Activated CD4-positive, alpha-beta T cell treated with anti-CD3 and anti-CD28 coated beads for 4 hours (primary cell): ENCODE measurements at places on chromosomes 12 and 14.

- DNase-seq = no peak
Measured at GRCh38 chr12:26052652-26053051, 72.2 kb downstream of the BHLHE41 start.

DNA sequence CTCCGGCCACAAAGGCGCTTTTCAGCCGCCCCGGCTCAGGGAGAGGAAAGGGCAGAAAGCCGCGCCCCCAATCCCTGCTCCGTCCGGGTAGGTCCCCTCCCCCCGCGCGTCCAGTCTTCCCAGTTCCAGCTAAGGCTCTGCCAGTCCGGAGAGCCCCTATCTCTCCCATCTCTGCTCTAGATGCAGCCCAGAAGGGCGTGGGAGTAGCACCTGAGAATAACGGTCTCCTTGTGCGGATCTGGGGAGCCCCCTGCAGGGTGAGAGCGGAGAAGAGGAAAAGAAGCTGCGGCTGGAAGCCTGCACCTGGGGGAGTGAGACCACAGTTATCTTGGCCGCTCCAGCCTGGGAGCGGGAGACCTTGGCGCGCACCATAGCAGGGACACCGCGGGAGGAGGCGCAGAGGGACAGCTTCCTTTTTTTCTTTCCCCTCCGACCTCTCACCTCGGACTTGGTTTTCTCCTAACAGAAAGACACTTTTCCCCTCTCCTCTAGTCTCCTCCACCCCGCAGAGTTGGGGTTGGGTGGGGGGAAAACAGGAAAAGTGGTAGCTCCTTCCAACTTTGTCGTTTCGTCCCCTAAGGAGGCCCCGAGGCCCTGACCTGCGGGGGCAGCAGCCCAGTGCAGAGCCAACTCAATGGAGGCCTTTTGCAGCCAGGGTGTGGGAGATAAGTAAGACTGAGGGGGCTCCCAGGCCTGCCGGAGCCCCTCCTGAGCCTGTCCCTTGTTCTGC is 2.4 kb downstream of the DHH start:
- peak; percentile 72 for DNase-seq

GRCh38 chr12:6967651-6968100 is 2.8 kb downstream of the PHB2 start:
- DNase-seq = no peak

DNA sequence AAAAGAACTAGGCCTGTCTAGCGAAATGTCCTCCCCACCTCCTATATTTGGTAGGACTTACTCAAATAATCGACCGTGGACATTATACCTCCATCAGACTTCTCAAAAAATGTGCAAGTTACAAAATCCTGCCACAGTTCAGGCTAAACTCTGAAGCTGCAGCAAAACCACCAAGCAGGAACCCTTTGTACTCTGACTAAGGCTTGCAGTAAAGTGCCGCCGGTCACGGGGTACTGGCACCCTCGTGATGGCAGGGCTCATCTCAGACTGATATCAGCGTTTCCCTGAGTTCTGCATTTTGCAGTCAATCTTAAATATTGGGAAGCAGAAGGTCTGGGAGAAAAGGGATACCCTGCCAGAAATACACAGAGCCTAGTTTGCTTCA is 17.1 kb downstream of the SLC11A2 start:
- DNase-seq = peak; percentile 50

DNA sequence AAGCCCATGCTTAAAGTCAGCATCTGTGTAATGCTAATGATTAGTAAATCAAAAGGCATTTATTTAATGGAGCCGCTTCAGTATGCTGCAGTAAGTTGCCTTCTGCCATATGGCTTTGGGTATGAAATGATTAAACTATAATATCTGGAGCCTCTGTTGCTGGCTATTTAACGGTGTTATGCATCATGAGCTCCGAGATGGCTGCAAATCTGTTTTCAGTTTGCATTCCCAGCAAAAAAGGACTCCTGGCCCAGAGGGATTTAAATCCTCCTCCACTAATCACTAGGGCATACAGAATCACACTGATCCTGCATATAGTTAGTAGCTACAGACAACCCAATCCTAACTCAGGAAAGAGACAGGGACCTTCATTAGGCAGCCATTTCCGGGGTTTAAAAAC is 171.5 kb upstream of the EEA1 start:
- no peak for DNase-seq

- no peak for DNase-seq
Measured at GRCh38 chr12:105287408-105287807, 43.1 kb upstream of the C12orf75 start.

DNA sequence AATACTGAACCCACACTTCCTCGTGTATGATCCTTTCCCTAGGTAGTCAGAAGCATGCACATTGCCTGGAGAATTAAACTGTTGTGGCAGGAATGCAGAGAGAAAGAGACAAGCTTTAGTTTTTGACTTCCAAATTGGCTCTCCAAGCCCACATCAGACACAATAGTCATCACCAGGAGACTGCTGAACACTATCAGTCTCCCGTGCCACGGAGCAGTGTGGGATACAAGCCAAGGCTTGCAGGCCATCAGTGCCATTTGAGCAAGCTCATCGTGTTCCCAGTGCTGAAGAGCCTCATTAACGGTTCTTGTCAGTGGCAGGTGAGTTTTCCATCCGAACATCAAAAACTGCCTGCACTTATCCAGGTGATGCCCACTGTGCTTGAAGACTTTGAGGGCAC is 410.8 kb downstream of the NAV3 start:
- no peak for DNase-seq

GRCh38 chr12:26555139-26555538 is 277.9 kb downstream of the ITPR2 start:
- no peak for DNase-seq

DNA sequence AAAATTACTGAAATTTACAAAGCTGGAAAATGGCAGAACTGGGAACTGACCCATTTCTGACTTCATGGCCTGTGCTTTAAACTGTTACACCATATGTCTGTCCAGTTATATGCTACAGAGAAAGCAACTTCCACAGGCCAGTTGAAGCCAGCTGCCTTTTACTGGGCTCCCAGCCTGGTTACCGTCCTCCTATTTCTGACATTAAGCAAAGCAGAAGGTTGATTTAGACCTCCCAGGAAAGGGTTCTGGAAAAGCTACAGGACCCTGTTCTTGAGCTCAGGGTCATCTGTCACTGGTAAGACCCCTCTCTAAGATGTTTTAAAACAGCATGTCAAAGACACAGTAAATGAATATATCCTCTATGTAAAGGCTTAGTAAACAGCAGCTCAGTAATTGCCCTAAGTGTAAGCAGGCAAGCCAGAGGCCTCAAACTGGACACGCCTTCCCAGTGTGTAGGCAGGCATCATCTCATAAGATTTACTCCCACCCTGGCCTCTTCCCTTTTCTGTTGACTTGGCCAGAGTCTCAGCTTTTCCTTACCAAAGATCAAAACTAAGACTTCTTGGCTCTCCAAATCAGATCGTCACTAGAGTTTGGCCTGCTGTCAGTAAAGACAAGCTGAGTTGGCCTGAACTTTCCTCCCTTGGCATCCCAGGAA is 55.4 kb upstream of the RNU6-8 start:
- DNase-seq = no peak

- no peak for DNase-seq
Measured at GRCh38 chr12:29707846-29708245, 75.9 kb downstream of the TMTC1 start.

GRCh38 chr12:135138-135537 is 68.6 kb downstream of the IQSEC3 start:
- no peak for DNase-seq

DNA sequence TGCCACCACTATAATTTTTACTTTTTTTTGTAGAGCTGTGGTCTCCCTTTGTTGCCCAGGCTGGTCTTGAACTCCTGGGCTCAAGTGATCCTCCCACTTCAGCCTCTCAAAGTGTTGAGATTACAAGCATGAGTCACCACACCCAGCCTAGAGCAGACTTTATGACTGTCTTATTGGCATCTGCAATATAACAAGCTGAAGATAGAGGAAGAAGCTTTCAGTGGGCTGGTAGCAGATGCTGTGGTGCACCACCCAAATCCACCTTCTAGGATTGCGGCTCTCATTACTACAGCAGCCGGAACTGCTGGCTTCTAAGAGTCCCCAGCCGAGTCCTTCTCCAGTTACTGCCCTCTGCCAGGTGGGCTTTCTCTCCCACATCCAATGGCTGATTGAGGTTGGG is 7.6 kb upstream of the STK38L start:
- no peak for DNase-seq

- no peak for DNase-seq
Measured at GRCh38 chr12:100656141-100656540, 82.7 kb downstream of the GAS2L3 start.

DNA sequence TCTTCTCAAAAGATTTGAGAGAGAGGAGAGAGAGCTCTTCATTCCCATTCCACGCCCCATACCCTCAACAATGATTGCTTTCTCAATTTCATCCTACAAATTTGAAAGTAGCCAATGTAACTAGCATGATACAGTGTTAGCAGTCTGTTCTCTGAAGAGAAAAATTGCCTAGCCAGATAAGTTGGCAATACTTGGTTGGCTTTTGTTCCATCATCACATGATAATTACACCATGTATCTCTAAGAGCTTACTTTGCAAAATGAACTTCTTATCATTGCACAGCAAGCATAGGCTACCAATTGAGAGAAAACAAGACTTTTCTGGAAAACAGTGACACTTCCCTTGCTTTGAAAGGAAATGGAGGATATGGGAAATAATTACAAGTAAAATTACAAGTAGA is 68.9 kb downstream of the FSCB start:
- DNase-seq = no peak

GRCh38 chr12:85740186-85740585 is 96.0 kb downstream of the RASSF9 start:
- DNase-seq = no peak

DNA sequence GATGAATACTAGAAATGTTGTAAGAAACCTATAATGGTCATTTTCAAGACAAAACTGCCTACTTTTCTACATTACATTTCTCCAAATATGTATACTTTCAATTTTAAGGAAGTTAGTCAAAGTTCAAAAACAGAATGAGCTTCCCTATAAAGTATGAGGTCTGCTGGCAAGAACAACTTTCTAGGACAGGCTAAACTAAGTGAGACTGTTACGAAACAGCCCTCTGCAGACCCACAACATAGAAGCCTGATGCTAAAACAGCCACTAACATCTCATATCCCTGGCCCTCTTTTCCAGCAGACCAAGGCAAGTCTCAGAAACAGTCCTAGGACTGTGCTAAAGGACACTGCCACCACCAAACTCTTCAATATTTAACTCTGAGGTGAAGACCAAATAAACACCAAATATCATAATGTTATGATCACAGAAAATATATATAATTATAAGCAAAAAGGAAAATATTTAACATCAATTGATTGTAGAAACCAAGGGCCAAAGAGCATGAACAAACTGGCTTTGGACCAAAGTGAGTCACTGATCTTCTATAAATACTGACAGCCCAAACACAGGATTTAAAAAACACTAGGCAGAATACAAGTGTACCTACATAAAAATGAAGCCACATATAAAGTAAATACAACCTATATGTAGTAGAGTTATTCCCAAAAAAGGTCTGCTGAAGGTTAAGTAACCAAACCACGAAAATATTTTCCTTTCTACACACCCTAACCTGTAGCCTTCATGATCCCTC is 27.7 kb downstream of the PPP4R3A start:
- DNase-seq = no peak

DNA sequence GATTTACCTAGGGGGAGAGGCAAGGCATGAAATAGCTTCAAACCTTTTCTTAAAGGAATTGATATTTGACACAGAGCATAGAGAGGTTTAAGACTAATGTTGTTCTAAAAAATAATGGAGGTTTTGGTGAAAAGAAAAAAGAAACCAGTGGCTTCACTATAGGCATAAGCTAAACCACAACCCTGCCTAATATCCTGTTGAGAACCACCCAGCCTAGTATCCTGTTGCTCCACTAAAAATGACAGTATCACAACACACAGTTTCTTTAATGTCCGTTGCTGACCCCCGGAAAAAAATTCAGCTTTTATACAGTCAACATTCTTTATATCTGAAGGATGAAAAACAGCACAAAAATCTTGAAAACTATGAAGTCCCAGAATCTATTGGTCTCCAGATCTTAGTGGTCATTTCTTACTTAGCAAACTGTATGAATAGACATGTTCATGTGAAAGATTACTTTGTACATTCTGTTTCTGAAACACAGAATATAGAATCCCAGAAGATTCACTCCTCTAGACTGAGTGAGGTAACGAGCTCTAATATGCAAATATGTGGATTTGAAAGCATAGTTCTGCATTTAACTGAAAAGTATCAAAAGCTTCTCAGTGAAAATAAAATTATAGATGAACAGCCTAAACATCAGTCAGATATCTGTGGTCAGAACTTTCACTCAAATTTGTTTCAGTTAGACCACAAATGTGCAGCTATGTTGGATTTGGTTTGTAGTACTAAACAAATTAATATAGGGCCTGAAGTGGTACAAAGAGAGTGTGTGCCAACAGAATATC is 40.5 kb downstream of the GALC start:
- no peak for DNase-seq

GRCh38 chr14:42541535-42542001 is 934.9 kb downstream of the LRFN5 start:
- no peak for DNase-seq

GRCh38 chr12:47028981-47029708 is 50.3 kb upstream of the PCED1B start:
- DNase-seq = no peak

GRCh38 chr14:75496755-75497154 is 25.5 kb upstream of the BATF start:
- DNase-seq = no peak

DNA sequence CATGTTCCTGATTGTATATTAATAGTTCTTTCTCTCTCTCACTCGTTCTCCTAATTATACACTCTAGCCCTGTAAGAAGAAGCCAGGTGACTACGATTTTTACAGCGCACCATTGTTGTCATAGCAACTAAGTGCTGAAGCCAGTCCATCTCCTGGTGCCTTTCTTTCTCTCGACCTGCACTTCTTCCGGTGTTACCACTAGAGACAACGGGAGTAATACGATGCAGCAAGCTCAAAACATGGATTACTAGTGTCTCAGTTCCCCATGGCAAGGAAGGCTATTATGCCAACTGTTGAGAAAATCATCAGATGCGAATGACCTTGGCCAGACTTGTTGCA is 40.8 kb upstream of the DCD start:
- DNase-seq = no peak

- no peak for DNase-seq
Measured at GRCh38 chr12:94404854-94405253, 54.8 kb downstream of the CEP83 start.

DNA sequence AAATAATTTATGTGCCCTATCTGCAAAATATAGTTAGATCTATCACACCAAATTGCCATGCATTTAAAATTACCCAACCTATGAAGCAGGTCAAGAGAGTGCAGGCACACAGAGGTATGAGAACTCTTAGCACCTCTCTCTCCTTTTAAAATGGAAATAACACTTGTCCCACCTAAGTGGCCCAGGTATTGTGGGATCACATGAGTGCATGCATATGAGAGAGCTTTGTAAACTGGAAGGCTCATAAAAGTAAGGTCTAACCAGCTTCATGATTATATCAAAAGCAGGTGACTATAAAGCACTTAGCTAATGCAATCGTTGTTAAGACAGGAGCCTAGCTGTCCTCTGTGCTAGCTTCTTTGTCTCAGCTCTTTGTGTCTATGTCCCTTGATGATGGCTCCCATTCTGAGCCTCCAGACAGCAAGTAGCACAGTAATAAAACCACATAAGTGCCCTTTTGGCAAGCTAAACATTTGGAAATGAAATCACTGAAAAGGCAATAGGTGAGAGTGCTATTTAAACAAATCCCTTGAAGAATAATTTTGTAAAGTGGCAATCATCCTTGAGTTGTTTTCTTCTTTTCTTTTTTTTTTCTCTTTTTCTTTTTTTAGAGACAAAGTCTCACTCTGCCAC is 219.0 kb downstream of the NTF3 start:
- DNase-seq = no peak

GRCh38 chr12:113149361-113150150 is at the start of gene CFAP73:
Gene CFAP73 (plus strand): TSS chr12:113149724. CDS start chr12:113149858, 134 bp downstream.
- no peak for DNase-seq
